ENCODE measurements at places on chromosomes 16 and 17. TPM values are rescaled to one million over a fixed set of nuclear protein-coding genes. Genes with fewer than 3 reads are reported as not detected.

DNA sequence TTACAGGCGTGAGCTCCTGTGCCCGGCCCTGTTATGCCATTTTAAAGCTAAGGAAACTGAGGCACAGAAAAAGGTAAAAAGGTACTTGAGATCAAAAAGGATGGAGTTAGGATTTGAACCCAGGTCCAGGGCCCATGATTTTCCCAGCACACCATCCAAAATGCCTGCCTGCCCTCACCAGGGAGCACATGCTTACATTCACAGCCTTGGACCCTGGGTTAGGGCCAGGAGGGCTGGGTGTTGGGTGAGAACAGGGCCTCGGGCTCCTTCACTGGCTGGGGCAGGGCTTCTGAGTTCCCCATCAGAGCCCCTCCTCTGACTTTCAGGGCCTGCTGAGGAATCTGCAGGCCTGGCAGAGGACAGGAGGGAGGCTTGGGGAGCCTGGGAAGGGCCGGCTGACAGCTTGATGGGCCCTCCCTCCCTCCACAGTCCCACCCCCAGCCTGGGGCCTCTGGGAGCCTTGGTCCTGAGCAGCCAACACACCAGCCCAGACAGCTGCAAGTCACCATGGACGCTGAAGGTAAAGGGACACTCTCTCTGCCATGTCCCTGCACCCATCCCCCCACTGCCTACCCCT is at the start of gene QPRT:
Gene QPRT (plus strand): TSS at position 490 of the 577 bp plus-strand sequence. CDS start 18 bp downstream, at position 508.
- DNase-seq = no peak
- peak within 1 kb of the TSS; percentile 61 for H3K4me3 ChIP-seq
- H3K36me3 ChIP-seq = peaks cover 16% of the 10 kb centered on the region
- H3K4me1 ChIP-seq = peaks cover 30% of the 10 kb centered on the region
- H3K27me3 ChIP-seq = no peaks in the 10 kb centered on the region

DNA sequence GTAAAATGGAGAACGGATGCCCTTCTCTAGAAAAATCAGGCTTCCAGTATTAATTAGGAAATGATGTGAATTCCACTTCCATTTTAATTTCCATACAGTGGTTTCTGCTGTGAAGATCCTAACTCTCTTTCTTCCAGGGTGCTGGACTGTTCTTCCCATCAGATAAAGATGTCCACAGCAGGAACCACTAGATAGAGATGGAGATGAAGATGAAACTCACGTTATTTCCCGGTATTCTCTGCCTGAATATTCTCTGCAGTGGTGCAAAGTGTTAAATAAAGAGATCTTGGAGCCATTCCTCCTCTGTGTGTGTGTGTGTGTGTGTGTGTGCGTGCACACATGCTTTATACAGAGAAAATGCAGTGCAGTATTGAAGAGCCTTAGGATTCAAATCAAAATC is 727.5 kb downstream of the KCNJ2 start:
- H3K27me3 ChIP-seq = no peaks in the 10 kb centered on the region
- DNase-seq = no peak

DNA sequence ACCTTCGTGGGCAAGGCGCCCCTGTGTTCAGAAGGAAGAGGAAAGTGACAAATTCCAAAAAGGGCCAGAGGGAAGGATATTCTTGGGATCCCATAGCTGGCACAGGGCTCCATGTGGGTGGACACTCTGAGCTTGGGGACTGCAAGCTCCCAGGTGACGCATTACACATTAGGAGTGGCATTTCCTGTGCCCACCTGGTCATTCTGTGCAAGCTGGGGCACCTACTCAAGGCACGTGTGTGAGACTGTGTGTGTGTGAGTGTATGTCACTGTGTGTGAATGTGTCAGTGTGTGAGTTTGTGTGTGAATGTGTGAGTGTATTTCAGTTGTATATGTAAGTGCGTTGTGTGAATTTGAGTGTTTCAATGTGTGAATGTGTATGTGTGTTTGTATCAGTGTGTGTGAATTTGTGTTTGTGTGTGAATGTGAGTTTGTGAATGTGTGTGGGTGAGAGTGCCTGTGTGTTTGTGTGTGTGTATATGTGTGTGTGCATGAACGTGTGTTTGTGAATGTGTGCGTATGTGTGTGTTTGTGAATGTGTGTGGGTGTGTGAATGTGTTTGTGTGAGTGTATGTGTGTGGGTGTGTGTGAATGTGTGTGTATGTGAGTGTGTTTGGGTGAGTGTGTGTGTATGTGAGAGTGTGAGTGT is 1.6 kb upstream of the CD300A start:
- no peak for DNase-seq
- no peak overlapping the region for H3K27ac ChIP-seq
- H3K4me3 ChIP-seq = no peak overlapping the region
- H3K36me3 ChIP-seq = peaks cover 4% of the 10 kb centered on the region
- H3K4me1 ChIP-seq = peaks cover 14% of the 10 kb centered on the region
- H3K27me3 ChIP-seq = no peaks in the 10 kb centered on the region

- no peak for DNase-seq
- H3K4me1 ChIP-seq = peaks cover 12% of the 10 kb centered on the region
- H3K27me3 ChIP-seq = peaks cover 69% of the 10 kb centered on the region
- no peaks in the 10 kb centered on the region for H3K36me3 ChIP-seq
- no peak overlapping the region for H3K27ac ChIP-seq
These were observed 28.0 kb downstream of the CUEDC1 start for GRCh38 chr17:57927048-57927723.

GRCh38 chr16:4133897-4134372 is 17.7 kb upstream of the ADCY9 start:
- no peak overlapping the region for H3K4me3 ChIP-seq
- peaks cover 2% of the 10 kb centered on the region for H3K4me1 ChIP-seq
- peaks cover 24% of the 10 kb centered on the region for H3K27me3 ChIP-seq
- H3K27ac ChIP-seq = no peak overlapping the region
- no peak for DNase-seq
- H3K36me3 ChIP-seq = peaks cover under 1% of the 10 kb centered on the region

DNA sequence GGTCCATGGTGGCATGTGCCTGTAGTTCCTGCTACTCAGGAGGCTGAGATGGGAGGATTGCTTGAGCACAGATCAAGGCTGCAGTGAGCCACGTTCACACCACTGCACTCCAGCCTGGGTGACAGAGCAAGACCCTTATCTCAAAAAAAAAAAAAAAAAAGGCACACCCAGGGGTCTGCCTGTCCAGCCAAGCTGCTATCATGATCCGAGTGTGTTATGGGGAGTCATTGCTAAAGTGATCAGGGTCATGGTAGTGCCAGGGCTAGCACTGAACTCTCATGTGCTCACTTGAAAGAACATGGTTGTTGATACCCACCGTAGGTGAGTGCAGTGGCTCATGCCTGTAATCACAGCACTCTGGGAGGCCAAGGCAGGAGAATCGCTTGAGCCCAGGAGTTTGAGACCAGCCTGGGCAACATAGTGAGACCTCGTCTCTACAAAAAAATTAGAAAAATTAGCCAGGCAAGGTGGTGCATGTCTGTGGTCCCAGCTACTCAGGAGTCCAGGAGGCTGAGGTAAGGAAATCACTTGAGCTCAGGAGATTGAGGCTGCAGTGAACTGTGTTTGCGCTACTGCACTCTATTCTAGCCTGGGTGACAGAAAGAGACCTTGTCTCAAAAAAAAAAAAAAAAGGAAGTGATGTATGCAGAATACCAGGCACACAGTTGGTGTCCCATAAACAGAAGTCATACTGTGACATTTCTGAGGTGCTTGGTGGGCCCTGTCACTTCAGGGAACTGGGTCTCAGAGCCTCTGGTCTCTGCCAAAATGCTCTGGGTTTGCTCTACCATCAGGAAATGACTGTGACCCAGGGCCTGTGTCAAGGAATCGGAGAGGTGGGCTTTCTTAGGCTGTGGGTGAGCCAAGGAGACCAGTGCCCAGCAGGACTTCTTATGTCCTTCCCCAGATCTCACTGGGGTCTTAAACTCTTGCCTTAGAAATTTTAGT is 2.2 kb downstream of the PRM1 start:
- no peak overlapping the region for H3K4me3 ChIP-seq
- no peak overlapping the region for H3K27ac ChIP-seq
- no peak for DNase-seq
- no peaks in the 10 kb centered on the region for H3K36me3 ChIP-seq
- H3K4me1 ChIP-seq = peaks cover 1% of the 10 kb centered on the region

The WNT9B gene
- not detected for total RNA-seq

The GPS2 gene
- 83.7 TPM for total RNA-seq

The TBC1D3C gene
- not detected for total RNA-seq

The SLC13A2 gene
- total RNA-seq = not detected
